ENCODE measurements at places on chromosomes 5 and 9.

GRCh38 chr9:4973246-4973645 is 11.8 kb upstream of the JAK2 start:
- no peak for DNase-seq

- no peak for DNase-seq
Measured at GRCh38 chr9:133855802-133856521, 117.8 kb upstream of the SARDH start.

DNA sequence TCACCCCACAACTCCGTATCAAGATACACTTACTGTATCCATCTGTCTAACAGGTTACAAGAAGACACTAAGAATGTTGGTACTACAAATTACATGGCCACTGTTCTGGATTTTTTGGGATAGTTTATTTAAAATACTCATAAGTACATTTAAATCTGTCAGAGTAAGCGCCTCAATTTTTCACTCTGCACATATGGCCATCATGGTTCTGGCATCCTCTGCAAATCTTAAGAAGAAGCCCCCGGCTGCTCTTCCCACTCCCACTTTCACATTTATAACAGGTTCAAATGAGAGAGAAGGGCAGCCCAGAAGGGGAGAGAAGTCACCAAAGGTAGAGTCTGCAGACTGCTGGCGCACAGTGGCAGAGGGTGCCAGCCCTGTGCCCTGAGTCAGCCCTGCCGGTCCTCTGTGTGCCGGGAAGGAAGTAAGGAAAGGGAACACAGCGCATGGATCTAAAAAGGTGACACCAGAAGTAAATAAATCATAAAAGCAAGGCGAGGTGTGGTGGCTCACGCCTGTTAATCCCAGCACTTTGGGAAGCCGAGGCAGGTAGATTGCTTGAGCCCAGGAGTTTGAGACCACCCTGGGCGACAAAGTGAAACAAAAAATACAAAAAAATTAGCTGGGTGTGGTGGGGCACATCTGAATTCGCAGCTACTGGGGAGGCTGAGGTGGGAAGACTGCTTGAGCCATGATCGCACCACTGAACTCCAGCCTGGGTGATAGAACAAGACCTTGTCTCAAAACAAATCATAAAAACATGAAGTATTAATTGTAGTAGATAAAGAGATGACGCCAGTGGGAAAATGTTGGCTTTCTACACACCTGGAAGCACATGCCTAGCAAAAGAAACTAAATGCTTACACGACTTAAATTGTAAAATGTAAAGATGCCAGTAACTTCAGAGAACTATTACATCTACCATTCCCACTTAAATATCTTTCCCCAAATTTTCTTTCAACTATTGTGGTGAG is 30.0 kb downstream of the RNF130 start:
- no peak for DNase-seq

DNA sequence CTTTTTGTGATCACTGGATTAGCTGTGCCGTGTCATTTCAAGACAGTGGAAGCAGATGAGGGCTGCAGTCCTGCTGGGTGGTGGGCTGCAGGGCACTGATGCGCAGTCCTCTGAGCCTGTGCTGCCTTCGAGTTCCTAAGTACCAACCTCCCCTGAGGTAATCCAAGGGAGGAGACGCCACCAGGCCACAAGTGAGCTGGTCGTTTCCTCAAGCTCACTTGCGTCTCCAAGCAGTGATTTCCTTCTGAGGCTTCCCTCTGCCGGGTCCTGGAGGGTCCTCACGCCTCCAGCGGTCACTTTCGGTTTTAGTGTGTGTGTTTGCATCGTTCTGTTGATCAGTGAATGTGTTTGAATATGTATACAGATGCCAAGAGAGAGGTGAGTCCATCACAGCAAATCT is 115.7 kb downstream of the TRIO start:
- no peak for DNase-seq

- DNase-seq = no peak
Measured at GRCh38 chr5:62568800-62569432, 9.7 kb upstream of the LRRC70 start.

GRCh38 chr5:151772029-151772845 is 483 bp downstream of the G3BP1 start:
- peak; percentile 64 for DNase-seq

GRCh38 chr5:80068775-80069174 is 33.6 kb downstream of the THBS4 start:
- no peak for DNase-seq

- DNase-seq = no peak
Measured at GRCh38 chr9:83521011-83521410, 17.2 kb downstream of the FRMD3 start.

GRCh38 chr5:108382784-108383330 is 959 bp upstream of the FBXL17 start:
- no peak for DNase-seq

- DNase-seq = no peak
Measured at GRCh38 chr9:130332384-130332926, 66.9 kb downstream of the HMCN2 start.

- no peak for DNase-seq
Measured at GRCh38 chr5:65555287-65555686, 7.7 kb downstream of the CENPK start.

DNA sequence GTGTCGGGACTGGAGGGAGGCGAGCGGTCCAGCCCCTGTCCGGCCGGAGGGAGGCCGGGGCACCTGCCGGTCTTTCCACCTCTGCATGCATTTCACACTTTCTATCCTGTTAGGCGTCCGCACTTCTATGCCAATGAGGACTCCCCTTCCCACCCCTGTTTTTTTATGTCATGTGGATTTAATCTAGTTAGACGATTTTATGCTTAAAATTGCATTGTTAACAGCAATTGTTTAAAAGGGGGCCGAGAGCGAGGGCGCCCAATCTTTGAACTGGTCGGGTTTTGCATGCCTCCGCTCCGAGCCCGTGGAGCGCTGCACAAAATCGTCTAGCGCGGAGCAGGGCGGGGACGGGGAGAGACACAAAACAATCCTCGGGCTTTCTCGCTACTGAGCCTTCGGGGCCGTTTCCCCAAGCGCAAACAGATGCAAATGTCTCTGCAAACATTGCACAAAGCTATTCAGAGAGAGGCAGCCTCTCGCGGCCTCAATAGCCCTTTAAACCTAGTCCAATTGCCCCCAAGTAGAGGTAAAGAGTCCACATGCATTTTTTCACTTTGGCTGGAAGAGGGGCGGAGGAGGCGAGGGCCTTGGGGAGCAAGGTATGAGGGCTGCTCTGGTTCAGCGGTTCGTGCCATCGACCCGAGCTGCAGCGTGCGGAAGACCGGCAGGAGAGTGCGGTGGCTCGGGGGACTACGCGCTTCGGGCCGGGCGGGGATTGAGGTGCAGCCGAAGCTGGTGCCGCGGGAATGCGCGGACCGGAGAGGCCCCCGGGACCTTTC is 37.5 kb upstream of the TIFAB start:
- DNase-seq = no peak

DNA sequence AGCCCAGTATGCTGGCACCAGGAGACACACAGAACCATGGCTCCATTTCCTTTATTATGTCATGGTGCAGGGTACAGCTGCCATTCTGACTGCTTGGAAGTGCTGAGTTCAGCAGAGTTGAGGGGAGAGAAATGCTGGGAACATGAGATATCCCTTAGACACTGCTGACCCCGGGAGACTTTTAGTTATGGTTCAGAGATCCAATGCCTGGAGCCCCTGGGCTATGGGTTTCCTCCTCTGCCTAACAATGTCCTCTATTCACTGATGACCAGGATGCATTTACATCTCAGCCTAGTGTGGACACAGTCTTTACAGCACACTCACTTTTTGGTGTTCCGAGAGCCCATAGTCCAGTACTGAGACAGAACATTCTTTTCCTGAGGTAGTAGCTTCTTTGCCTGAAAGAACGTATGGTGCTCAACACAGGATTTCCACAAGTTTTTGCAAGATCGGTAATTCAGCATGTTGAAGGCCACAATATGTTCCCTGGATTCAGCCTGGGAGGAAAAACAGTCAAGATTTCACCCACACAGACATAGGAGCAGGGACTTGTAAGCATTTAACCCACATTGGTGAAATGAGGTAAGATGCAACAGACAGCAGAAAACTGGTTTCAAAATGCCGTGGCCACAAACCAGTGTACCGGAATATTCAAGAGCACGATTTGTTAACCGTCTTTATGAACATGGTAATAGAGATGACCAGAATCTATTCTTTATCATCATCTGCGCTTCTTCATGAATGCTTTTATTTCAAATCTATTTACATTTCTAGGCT is 71.3 kb downstream of the PTPN3 start:
- no peak for DNase-seq

DNA sequence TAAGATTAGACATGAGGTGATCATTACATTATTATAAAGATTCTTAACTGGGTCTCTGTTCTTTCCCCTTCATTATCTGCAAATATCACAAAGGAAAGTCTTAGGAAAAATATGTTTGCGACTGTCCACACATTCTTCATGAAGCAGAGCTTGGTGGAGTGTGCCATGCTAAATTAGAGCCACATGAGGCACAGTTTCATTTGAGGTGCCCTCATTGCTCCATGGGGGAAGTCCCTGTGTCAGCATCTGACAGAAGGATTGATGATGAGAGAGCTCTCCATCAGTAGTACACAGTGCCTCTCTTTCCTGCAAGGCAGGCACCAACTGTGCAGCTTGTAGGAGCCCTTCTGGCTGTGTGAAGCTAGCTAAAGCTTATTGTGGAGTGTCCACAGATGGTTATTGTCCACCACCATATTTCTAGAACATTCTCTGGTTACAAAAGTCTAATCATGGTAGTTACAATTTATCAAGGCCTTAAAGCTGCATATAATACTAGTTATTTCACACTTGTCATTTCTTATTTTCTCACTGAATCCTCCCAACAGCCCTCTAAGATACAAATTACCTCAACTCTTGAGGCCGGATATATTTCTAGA is 63.9 kb downstream of the C9orf152 start:
- DNase-seq = no peak

GRCh38 chr9:2816476-2817141 is 27.3 kb downstream of the PUM3 start:
- DNase-seq = no peak

DNA sequence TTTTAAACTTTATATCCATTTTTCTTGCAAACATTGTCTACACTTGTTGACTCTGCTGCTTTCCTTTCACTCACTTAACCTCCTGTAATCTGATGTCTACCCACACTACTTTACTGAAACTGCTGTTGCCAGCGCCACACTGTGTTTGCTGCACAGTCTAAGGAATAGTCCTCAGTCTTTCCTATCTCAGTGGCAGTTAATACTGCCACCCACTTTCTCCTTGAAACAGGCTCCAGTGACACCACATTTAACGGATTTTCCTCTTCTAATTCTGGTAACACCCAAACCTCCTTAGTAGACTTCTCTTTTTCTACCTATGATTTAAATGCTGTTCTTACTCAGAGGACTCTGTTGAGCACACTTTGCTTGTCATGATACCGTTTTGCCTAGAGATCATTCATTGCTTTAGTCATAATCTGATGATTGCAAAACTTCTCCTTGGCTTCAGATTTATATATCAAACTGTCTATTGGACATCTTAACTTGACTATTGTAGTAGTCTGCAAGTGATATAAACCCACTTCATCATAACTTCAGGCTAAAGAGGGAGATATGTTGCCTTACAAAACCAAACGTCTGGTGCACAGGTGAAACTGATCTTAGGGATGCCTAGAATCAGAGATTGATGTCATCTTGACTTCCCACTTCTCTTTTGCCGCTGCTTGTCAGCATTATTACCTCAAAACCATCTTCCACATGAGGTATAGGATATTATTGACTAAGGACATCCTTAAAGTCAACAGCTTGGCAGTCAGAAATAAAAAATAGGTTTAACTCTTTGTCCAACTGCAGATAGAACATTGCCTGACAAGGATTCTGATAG is 94.1 kb downstream of the CDC42SE2 start:
- DNase-seq = no peak

- no peak for DNase-seq
Measured at GRCh38 chr9:114007991-114008666, 70.0 kb downstream of the AMBP start.

GRCh38 chr9:91024841-91025240 is 223.2 kb downstream of the SYK start:
- no peak for DNase-seq

DNA sequence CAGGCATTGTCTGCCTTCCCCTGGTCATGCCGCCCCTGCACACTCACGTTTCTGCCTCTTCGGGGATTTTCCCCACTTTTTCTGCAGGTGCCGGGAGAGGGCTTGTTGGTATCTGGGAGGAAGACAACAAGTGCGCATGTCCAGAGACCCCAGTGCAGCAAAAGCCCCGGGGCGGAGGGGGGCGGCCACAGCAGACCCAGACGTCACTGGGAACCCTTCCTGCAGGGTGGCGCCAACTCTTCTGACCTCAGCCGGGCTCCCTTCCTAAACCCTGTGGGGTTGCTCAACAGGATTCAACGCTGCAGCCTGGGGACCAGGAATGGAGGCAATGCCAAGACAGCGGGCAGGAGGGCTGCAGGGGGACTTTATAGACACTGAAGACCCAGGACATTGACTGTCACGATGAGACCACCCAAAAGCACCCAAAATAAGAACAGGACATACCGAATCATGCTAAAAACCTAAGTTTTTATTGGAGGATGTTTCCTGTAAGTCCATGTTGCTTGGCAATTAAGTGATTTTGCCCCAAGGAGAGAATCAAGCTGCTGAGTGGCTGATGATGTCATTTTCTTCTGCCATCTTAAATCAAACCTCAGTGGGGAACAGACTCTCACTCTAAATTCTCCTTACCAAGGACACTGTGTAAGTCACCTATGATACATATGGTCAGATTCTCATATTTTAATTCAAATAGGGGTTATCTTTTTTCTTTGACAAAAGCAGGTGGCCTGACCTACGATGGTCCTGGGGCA is 62.9 kb upstream of the SIMC1 start:
- no peak for DNase-seq

DNA sequence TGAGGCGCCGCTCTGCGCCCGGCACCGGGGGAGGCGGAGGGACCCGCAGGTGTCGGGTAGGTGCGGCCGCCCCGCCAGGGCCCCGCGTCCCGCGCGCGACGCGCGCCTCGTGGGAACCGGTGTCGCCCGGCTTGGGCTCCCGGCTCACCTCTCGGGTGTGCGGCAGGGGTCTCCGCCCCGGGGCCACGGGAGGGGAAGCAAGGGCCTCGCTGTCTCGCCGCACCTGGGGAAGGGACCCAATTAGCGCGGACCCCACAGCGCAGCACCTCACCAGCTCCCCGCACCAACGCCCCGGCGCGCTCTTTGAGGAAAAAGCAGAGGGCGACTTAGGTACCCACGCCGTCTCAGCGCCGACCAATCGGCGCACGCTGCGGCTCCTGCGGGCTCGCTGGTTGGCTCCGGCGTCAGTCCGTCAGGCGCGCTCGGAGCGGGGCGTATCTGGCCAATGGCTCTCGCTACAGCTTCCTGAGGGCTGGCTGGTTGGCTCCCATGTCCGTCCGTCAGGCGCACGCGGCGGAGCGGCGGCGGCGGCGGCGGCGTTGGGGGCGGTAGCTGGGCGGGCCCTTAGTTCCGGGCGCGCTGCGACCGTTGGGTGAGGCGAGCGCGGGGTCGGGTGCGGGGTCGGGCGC is at the start of gene TRAF2:
Gene TRAF2 (plus strand): TSS at position 567 of the 629 bp plus-strand sequence. CDS start 12,225 bp downstream, outside the sequence.
- peak; percentile 84 for DNase-seq

GRCh38 chr5:1568201-1568979 is 44.6 kb upstream of the LPCAT1 start:
- DNase-seq = no peak

DNA sequence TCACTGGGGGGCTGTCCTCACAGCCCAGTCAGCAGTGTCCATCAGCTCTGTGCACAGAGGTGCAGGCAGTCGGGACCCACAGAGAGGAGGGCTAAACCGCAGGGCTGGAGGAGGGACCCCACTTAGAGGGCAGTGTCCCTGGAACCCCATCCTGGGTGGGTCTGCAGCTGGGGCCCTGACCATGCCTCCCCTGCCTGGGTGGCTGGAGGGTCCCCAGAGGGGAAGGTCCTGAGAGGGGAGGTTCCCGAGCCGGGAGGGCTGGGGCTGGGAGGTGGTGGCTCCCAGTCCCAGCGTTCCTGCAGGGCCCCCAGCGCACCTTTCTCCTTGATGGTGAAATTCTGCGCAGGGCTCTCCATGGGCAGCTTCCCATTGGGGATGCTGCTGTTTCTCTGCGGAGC is 32.7 kb downstream of the EXOC3 start:
- no peak for DNase-seq

Measured in SW 1271 (cell line).